Non-pigmented ciliary epithelial cell (primary cell): ENCODE measurements at places on chromosomes 6 and 20.

DNA sequence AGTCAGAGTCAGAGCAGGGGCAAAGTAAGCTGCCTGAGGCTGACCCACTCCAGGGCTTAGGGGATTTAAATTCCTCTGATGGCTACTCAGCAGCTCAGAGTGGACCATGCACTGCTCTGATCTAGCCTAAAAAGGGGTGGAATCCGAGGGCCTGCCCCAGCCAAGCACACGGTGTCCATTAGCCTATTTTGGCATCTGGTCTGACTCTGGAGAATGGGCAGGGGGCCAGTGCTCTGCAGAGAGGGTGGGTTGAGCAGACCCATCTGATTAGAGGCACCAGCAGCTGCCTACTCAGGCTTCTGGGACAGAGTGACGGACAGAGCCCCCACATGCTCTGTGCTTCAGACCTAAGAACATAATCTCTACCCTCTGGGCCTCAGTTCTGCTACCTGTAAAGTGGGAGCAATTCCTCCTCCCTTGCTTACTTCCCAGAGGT, 25.9 kb upstream of the TGM2 start:
- no peak for DNase-seq

DNA sequence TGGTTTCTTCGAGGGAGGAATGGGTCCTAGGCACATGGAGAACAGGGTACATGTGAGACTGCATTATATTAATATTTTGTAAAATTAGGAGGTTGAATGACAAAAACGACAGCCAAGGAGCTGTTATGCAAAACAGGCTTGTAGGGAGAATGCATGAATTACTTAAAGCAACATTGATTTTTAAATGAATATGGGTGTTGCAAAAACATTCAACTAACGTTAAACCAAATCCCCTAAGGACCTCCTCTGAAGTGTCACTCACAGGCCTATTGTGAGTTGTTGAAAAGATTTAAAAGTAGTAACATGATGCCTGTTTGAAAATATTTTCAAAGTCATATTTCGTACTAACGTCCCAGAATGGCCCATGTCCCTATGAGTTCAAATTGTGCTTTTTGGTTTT, 21.9 kb downstream of the FBXL4 start:
- DNase-seq = no peak

DNA sequence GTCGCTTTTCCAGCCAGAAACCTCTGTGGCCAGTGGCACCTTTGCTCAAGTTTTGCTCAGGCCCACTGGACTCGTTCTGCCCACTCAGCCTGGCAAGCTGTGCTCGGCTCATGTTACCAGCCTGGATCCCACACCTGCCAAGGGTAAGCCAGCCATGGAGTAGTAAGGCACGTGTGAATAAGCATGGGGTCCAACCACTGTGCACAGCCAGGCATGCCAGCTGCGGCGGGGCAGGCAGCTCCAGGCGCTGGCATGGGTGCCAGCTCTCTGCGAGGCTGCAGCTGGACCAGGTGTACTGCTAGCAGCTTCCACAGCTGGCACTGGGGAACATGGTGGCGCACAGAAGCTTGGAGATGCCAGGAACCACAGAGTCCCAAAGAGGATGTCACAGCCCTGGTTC, 32.1 kb upstream of the PDYN start:
- DNase-seq = no peak

- DNase-seq = no peak
Measured at GRCh38 chr20:933029-933428, 16.9 kb upstream of the ANGPT4 start.

GRCh38 chr6:154440022-154440421, 70.5 kb downstream of the CNKSR3 start:
- DNase-seq = no peak

DNA sequence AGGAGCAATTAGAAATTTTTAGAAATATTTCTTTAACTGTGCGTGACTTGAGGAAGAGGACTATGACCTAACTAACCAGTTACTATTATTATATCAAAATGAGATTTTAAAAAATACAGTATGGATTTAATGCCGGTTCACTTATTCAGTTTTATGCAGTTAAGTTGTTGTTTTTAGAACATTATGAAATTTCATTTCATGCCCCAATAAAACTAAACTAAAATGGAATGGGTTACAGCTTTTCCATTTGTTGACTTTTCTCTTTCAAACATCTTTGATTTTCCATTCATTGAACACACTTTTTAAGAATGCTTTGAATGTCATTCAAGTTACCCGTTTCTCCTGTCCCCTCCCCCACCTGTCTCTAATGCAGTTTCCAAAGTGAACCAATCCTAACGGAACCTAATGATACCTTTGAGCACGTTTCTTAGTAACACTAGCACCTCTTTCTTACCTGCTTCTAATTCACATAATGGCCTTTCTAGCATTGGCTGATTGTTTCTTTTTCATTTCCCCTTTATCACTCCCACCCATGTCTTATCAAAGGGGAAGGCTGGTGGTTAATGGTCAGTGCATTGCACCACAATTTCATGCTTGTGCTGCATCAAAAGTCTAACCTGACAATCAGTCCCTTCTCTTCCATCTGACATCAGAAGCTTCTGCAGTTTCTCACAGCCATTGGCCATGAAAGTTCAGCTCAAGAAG, 262.2 kb upstream of the TAB2 start:
- no peak for DNase-seq

GRCh38 chr6:70797625-70798024, 129.9 kb downstream of the SMAP1 start:
- no peak for DNase-seq

DNA sequence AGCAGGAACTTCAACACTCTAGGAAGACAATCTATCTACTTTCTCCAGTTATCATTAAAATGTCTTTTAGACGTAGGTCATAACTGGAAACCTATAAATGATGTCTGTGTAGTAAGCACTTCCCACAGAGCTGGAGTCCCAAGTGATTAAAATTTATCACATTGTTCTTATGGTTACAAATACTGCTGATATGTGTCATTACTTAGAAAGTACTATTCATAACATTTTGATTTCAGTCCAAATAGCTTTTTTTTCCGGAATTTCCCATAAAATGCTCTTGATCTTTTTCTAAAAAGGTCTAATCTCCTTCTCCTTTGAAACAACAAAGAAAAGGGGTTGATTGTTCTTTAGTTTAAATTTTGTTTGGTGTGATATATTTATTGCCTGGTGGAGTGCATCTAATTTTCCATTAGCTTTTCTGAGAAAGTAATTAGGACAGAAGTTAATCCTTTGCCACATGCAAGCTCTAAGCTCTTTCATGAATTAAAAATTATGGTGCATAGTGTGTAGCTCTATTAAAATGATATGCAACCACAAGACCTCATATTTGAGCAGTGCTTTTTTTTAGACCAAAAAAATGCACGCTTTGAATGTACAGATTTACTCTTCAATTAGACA, 132.7 kb upstream of the TCF21 start:
- DNase-seq = no peak

GRCh38 chr20:33443512-33444239, at the start of gene SNTA1:
Gene SNTA1, minus strand, starts transcription at chr20:33443763. Its CDS starts 143 bp downstream, at chr20:33443620.
- no peak for DNase-seq

GRCh38 chr6:150177259-150177951, 34.6 kb downstream of the PPP1R14C start:
- no peak for DNase-seq

- DNase-seq = no peak
Measured at GRCh38 chr20:32443386-32443974, 85.3 kb downstream of the ASXL1 start.

- DNase-seq = no peak
Measured at GRCh38 chr6:90294614-90294988, 2.0 kb downstream of the BACH2 start.

DNA sequence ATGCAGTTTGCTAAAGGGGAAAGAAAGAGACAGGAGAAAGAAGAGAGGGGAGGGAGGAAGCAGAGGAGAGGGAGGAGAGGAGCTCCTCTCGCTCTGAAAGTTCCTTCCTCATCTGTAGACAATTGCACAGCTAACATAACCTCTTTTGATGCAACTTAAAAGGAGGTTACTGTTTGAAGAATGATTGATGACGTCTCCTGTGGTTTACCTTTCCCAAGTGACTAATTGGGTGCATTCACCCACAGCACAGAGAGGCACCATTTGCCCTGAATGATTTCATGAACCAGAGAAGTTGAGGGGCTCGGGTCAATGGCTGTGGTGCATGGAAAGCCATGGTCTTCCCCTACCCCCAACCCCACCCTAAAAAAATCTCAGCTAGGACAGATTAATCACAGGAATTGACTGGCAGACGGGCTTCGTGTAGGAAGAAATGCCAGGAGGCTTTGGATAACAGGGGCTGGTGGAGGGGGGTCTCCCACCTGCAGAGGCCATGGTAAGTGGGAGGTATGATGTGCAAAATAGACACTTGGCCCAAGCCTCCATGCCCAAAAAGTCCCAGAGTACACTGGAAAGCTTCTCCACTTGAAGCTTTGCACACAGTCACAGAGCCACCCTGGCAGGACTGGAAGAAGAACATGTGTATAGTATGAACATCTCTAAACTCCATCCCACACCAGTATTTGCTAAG, 213.7 kb downstream of the ANKRD60 start:
- no peak for DNase-seq
